NCI-H510A (cell line): ENCODE measurements at places on chromosomes 16 and 17.
A peak's percentile ranks its signal among the peaks of the same experiment; 100 is the strongest.

GRCh38 chr17:74465378-74466110, 890 bp upstream of the CD300A start:
- DNase-seq = no peak

DNA sequence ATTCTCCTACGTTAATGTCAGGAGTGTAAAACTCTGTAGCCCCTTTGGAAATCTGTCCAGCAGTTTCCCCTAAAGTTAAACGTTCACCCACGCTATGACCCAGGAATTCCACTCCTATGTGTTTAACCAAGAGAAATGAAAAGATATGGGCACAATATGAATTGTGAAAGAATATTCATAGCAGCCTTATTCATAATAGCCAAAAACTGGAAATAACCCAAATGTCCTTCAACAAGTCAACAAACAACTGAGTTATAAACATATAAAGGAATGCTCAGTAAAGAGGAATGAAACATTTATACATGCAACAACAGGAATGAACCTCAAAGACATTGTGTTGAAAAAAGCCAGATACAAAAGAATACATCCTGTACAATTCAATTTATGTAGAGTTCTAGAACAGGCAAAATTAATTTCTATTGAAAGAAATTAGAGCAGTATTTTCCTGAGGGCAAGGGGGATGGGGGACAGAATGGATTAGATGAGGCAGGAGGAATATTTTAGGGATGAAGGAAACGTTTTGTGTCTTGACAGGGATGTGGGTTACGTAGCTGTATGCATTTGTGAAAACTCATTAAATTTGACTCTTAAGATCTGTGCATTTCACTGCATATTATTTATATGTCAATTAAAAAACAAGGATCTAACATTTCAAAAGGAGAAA, 286.7 kb upstream of the CDH5 start:
- no peak for DNase-seq

DNA sequence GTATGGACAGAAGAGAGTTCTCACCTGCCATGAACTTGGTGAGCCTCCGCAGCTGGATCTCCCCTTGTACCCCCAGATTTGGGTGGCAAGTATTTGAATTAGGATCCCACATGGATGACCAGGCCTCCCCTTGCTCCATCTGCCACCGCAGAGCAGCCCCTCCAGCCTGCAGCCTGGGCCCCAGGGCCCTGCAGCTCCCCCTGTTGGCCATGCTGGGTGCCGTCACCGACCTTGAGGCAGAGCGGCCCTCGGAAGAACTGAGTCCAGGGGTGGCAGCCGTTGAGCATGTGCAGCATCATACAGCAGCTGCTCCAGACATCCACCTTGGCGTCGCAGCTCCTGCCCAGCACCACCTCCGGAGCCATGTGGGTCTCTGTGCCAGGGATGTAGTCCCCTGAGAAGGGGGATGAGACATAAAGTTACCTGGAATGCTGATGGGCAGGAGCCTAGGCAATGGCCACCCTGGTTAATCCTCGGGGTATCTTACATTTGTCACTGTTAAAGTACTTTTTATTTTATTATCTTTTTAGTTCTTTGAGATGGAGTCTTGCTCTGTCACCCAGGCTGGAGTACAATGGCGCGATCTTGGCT, 9.0 kb upstream of the SPATA32 start:
- DNase-seq = no peak

DNA sequence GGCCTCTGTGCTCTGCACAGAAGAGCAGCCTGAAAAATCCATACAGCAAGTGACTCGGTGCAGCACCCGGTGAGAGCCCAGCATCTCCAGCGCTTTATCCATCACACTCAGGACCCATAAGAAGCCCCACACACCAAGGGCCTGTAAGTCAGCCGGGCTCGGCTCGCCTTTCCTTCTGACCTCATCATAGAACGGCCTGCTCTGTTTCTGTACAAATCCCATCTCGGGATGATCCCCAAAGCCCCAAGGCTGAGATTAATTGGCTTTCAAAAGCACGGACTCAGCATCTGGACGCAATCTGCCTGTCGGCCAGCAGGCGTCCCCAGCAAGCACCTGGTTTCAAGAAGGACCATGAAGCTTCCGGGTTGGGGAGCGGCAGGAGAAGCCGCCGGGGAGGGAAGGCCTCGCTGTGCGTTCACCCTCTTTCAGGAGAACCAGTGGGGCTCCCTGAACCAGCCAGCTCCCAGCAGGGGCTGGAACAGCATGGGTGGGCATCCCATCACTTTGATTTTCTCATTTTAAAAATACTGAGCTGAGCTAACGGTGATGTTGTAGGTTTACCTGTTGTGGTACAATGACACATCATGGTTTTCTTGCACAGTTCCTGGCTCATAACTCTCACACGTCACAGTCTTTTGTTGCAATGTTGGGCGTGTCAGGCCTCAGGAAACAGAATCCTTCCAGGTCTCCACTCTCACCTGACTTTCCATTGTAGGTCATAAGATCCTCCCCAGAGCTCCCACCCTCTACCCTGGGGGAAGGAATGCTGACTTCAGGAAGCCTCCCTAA, 6.7 kb downstream of the CCDC57 start:
- DNase-seq = peak; percentile 58

DNA sequence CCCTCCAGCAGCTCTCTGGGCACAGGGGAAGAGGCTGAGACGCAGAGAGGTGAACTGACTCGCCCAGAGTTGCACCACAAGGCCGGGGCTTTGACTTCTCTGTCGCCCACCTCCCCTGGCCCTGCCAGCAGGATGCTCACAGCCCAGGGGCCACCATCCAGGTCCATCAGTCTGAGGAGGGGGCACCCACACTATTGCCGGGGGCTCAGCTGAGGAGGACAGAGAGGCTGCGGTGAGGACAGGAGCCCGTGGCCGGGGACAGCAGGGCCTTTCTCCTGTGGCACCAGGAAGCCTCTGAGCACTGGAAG, 32.6 kb downstream of the KDM8 start:
- DNase-seq = no peak

- no peak for DNase-seq
These were observed 44.2 kb downstream of the N4BP1 start for GRCh38 chr16:48565752-48566151.

DNA sequence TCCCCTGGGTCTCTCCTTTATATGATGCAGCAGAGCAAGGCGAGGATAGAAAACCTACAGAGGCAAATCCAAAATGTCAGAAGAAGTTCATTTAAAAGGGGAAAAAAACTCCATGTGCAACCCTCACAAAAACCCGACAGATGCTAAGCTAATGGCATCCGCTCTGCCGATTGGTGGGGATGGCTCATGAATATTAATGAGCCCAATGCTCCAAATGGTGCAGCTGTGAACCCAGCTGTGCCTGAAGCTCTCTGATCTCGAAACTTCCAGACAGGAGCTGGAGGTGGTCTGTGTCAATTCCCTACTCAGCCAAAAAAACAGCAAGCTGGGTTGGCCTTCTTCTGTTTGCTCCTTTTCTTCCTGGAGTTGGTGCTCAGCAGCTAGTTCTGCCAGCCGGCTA, 15.5 kb downstream of the SNX11 start:
- DNase-seq = peak; percentile 79

DNA sequence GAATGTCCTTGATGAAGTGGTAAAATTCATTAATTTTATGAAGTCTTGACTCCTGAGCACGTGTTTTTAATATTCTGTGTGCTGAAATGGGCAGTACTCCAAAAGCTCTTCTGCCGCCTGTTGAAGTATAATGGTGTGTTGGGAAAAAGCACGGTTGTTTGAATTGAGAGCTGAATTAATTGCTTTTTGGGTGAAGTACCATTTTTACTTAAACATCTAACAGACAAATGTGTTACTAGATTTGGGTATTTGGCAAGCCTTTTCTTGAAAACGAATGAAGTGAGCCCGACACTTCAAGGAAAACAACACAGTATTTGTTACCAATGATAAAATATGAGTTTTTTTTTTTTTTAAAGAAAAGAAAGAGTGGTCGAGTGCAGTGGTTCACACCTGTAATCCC, 22.5 kb downstream of the WWP2 start:
- no peak for DNase-seq

DNA sequence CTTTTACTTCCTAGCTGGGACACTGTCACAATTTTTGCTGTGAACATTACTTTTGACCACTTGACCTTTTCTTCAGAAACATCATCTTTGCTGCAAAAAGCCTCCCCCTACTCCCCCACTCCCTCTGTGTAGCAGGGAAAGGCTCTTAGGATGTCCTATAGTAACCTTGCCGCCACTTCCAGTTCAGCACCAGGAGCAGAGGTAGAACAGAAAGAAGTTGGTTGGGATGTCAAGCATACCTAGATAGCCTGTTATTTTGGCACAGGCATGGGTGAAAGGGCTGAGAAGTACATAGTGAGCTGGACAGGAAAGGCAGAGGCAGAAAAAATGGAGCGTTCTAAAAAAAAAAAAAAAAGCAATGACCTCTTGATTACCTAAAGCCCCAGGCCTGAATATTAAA, 31.3 kb downstream of the SMIM36 start:
- no peak for DNase-seq

- no peak for DNase-seq
These were observed 11.2 kb downstream of the KLHL10 start for GRCh38 chr17:41848788-41849187.

GRCh38 chr17:17088541-17089525, 46.6 kb downstream of the MPRIP start:
- no peak for DNase-seq

- no peak for DNase-seq
These were observed 6.0 kb downstream of the RSPRY1 start for GRCh38 chr16:57192146-57192545.

DNA sequence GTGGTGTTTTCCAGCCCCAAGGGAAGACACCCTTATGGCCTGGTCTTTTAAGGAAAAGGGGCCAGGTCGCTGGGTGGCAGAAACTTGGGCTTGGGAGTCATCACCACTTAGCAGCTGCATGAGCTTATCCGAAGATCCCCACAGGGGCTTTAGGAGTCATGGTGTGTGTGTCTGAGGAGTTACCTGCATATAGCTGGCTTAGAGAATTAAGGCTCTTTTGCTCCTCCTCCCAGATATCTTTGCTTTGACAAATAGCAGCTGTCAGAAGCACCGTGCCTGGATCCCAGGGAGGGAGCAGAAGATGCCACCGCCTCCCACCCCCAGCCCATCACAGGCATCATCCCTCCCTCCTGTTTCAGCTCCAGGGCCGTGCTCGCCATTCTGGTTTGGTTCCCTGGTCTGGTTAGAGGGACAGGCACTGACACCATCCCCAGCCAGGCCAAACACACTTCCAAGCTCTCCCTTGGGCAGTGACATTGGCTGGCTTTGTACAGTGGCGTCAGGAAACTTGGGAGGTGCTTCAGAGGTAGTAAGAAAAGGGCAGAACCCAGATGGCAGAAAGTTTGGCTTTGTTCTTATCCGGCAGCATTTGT, 17.4 kb downstream of the LDHD start:
- peak; percentile 25 for DNase-seq

- no peak for DNase-seq
These were observed 9.0 kb downstream of the NTHL1 start for GRCh38 chr16:2038382-2039231.

GRCh38 chr17:281365-281999, 71.1 kb downstream of the RPH3AL start:
- no peak for DNase-seq

GRCh38 chr16:87505834-87506233, 13.0 kb upstream of the ZCCHC14 start:
- DNase-seq = no peak

- no peak for DNase-seq
These were observed 48.9 kb downstream of the IRX6 start for GRCh38 chr16:55372792-55373488.

DNA sequence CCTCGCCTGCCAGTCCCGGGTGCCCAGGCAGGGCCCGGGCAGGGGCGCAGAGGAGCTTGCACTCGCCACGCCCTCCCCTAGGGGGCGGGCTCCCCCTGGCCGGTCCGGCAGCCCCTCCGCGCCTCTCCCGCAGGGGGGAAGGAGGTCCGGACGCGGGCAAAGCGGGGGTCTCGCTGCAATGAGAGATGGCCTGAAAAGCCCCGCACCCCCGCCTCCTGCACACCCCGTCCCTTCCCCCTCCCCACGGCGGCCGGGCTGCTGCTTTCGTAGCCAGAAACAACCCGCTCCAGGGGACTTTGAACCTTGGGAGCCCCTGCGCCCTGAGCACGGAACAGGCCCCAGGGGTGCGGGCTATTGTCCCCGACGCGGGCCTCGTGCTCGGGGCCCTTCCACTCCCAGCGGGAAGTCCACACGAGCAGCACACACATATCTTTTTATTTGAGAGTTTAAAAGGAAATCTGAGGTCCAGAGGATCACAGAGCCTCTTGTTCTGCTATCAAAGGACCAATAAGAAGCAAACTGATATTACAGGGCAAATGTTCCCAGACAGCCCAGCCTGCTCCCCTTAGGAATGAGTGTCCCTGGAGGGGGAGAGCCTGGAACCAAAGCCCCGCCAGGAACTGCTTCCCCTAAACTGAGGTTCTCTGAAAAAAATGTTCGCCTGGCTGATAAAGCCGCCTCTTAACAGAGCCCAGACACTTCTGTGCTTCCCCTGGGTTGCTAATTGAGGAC, 5.8 kb upstream of the CBX4 start:
- DNase-seq = no peak

DNA sequence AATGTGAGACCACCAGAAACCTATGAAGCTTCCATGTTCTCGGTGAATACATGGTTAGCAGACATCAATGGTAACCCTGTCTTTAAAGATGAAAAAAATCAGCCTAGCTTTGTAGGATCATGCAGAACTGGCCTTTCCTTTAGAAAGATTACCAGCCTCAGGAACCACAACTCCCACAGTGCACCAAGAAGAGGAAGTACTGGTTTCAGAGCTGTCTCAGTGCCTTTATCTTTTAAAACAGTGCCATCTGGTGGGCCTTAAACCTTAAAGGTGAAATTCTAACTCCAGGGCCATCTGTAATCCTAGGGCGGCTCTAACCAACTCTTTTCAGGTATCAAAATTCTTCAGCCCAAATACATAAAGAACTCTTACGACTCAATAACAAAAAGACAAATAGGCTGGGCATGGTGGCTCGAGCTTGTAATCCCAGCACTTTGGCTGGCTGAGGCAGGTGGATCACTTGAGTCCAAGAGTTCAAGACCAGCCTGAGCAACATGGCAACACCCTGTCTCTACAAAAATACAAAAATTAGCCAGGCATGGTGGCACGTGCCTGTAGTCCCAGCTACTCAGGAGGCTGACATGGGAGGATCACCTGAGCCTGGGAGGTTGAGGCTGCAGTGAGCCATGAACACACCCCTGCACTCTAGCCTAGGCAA, 5.4 kb downstream of the ATPAF2 start:
- DNase-seq = peak; percentile 71

GRCh38 chr17:36602030-36602748, 806 bp downstream of the MRM1 start:
- DNase-seq = peak; percentile 12

DNA sequence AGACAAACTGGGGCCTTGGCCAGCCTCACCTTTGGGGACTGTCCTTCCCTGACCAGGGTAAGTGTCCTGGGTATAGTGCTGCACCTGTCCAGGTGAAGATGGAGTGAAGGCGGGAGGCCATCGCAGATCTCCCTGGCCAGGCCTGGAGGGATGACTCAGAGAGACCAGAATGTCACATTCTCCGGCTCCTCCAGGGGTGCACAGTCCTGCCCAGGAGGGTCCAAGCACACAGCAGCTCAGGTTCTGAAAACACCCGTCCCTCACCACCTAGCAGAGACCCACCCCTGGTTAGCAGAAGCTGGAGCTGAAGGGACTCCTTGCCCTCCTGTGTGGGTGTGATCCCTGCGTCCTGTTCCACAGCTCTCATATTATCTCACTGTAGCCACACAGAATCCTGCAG, 21.9 kb downstream of the FA2H start:
- no peak for DNase-seq
